ENCODE measurements at places on chromosomes 5 and 9. TPM values are rescaled to one million over a fixed set of nuclear protein-coding genes. Genes with fewer than 3 reads are reported as not detected.

GRCh38 chr5:144209361-144209760 lies 38.7 kb downstream of the KCTD16 start:
- no peak overlapping the region for H3K27ac ChIP-seq
- no peaks in the 10 kb centered on the region for H3K4me1 ChIP-seq
- peaks cover 82% of the 10 kb centered on the region for H3K27me3 ChIP-seq

DNA sequence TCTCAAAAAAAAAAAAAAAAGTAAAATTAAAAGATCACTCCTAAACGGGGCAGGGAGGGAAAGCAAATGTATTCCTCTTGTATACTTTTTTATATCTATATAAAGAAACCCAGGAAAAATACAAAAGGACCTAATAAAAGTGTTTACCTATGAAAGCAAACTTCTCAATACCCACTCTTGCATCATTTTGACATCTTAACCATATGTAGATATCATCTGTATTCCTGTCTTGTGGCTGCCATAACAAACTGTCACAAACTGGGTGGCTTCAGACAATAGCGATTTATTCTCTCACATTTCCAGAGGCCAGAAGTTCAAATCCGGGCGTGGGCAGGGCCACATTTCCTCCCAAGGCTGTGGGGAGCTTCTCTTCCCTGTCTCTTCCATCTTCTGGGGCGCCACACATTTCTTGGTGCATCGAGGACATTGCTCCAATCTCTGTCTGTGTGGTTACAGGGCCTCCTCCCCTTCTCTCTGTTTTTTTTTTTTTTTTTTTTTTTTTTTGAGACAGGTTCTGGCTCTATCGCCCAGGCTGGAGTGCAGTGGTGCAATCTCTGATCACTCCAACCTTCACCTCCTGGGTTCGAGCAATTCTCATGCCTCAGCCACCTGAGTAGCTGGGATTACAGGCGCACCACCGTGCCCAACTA lies 58.4 kb upstream of the IL17B start:
- no peak overlapping the region for H3K4me3 ChIP-seq
- no peak for DNase-seq
- peaks cover 24% of the 10 kb centered on the region for H3K4me1 ChIP-seq
- H3K27ac ChIP-seq, result no peak overlapping the region

The PCA3 gene
- total RNA-seq, result not detected

The MARCHF11 gene
- total RNA-seq, result not detected

DNA sequence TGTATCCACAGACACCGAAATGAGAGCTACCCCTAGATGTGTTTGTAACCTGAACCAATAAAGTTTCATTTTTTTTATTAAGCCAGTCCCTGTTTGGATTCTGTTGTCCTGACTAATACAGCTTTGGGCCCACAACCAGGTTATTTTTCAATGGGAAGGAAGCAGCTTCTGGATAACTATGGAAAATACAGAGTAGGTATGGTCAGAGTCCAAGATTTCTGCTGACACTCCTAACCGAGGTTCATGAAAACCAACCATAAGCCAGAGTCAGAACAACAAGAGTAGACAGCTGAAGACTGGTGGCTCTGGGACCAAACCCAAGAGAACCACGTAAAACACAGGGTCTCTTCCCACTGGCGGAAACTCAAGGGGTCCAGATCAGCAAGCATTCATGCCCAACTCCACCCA lies 10.8 kb downstream of the KLF9 start:
- H3K27ac ChIP-seq, result no peak overlapping the region
- no peaks in the 10 kb centered on the region for H3K27me3 ChIP-seq
- no peaks in the 10 kb centered on the region for H3K36me3 ChIP-seq
- DNase-seq, result no peak

DNA sequence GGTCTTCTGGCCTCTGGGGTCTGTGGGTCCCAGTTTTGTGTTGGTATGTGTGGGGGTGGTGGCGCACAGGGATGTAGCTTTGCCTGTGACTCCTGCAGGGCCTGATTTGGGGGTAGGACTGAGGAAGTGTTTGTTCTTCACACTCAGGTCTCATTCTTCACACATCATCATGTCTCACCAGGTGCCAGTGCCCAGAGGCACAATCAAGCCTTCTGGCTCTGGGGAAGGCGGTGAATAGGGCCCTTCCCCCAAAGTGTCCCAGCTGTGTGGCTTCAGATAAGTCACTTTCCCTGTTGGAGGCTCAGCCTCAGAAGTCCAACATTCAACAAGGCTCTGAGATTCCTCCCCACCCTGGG lies 5.1 kb downstream of the DBN1 start:
- peak; percentile 70 for DNase-seq
- H3K27me3 ChIP-seq, result no peaks in the 10 kb centered on the region
- peaks cover 22% of the 10 kb centered on the region for H3K4me1 ChIP-seq

GRCh38 chr5:77355080-77355479 lies 137.0 kb downstream of the WDR41 start:
- H3K4me3 ChIP-seq, result no peak overlapping the region
- no peak overlapping the region for H3K27ac ChIP-seq
- peaks cover 11% of the 10 kb centered on the region for H3K4me1 ChIP-seq
- DNase-seq, result no peak

The SLC45A2 gene
- 0.33 TPM for total RNA-seq

Data from PC-9 (cell line).